ENCODE measurements at places on chromosomes 3 and 15. TPM values are rescaled to one million over a fixed set of nuclear protein-coding genes. Genes with fewer than 3 reads are reported as not detected.

- no peak overlapping the region for H3K27ac ChIP-seq
- no peak overlapping the region for H3K4me3 ChIP-seq
These were observed 566.1 kb downstream of the TBL1XR1 start for GRCh38 chr3:176631165-176631564.

Gene NCK1
- 45.7 TPM for total RNA-seq

Gene BCHE
- total RNA-seq: 2.9 TPM

Gene SERPINI2
- total RNA-seq: not detected

DNA sequence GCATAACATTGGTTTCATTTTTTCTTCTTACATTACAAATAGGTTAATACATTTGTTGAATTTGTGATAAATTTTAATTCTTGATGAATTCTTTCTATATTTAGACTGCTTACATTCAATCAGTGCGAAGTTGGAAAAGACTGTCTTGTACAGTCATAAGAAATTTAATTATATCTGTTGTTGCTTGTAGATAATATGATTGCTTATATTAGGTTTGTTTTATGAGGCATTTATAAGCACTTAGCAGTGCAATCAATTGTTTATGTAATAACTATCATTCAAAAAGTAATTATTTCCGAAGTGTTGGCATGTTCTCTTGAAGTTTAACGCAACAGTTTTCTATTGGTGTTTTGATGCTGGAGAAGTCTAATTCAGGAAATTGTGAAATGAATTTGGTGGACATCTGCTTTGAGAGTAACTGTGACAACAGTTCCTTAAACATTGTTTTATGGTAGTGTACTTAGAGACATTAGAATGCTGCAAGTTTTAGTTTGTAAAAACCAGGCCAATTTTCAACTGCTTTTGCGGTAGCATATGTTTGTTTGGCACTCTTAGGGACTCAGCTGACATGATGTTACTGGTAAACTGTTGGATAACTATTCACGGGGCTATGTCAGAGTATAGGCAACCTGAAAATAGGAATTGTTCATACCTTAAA lies 99.7 kb downstream of the NAALADL2 start:
- no peak overlapping the region for H3K4me3 ChIP-seq
- no peaks in the 10 kb centered on the region for H3K27me3 ChIP-seq
- H3K27ac ChIP-seq: no peak overlapping the region
- DNase-seq: no peak

GRCh38 chr15:89876396-89877082 lies 17.3 kb downstream of the AP3S2 start:
- no peaks in the 10 kb centered on the region for H3K4me1 ChIP-seq
- no peak overlapping the region for H3K27ac ChIP-seq
- peaks cover 20% of the 10 kb centered on the region for H3K36me3 ChIP-seq
- DNase-seq: no peak

- no peaks in the 10 kb centered on the region for H3K27me3 ChIP-seq
- H3K4me3 ChIP-seq: no peak overlapping the region
- no peak for DNase-seq
These were observed 54.2 kb upstream of the ACAD9 start for GRCh38 chr3:128825117-128825725.

- H3K4me3 ChIP-seq: no peak overlapping the region
- peaks cover 10% of the 10 kb centered on the region for H3K4me1 ChIP-seq
- H3K27ac ChIP-seq: no peak overlapping the region
- H3K36me3 ChIP-seq: no peaks in the 10 kb centered on the region
- DNase-seq: no peak
These were observed 39.9 kb upstream of the BDH1 start for GRCh38 chr3:197595470-197596185.

DNA sequence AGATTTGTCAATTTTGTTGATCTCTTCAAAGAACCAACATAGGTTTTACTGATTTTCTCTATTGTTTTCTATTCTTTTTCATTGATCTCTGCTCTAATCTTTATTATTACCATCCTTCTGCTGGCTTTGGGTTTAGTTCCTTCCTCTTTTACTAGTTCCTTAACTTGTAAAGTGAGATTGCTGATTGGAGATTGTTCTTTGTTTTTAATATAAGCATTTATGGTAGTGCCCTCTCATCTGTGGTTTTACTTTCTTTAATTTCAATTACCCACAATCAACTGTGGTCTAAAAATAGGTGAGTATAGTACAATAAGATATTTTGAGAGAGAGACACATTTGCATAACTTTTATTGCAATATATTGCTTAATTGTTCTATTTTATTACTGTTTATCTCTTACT lies 13.2 kb upstream of the CLRN1 start:
- DNase-seq: no peak
- no peaks in the 10 kb centered on the region for H3K4me1 ChIP-seq
- no peaks in the 10 kb centered on the region for H3K27me3 ChIP-seq
- H3K4me3 ChIP-seq: no peak overlapping the region
- H3K27ac ChIP-seq: no peak overlapping the region

DNA sequence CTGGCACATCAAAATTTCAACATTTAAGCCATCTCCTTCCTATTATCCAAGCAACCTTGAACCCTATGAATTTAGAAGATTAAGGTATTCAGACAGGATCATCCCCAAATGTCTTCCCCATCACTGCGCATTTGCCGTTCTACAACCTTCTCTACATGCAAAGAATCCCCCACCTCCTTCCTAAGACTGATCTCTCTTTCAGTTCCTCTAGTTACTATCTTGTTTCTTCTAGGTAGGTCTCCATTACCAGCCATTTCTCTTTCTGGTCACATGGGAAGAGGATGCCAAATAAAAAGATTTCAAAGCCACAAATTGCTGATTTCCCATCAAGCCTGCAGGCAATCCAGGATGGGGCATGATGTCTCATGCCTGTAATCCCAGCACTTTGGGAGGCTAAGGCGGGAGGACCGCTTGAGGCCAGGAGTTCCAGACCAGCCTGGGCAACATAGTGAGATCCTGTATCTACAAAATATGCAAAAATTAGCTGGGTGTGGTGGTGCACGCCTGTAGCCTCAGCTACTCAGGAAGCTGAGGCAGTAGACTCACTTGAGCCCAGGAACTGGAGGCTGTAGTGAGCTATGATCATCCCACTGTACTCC lies 29.7 kb upstream of the MTMR10 start:
- no peak overlapping the region for H3K4me3 ChIP-seq
- no peaks in the 10 kb centered on the region for H3K36me3 ChIP-seq
- no peaks in the 10 kb centered on the region for H3K27me3 ChIP-seq
- H3K27ac ChIP-seq: no peak overlapping the region
- DNase-seq: no peak

Gene AEN
- 18.4 TPM for total RNA-seq

- H3K4me3 ChIP-seq: no peak overlapping the region
- no peaks in the 10 kb centered on the region for H3K27me3 ChIP-seq
- H3K36me3 ChIP-seq: no peaks in the 10 kb centered on the region
- no peak overlapping the region for H3K27ac ChIP-seq
- H3K4me1 ChIP-seq: no peaks in the 10 kb centered on the region
- no peak for DNase-seq
These were observed 54.8 kb downstream of the BTD start for GRCh38 chr3:15656342-15656741.

DNA sequence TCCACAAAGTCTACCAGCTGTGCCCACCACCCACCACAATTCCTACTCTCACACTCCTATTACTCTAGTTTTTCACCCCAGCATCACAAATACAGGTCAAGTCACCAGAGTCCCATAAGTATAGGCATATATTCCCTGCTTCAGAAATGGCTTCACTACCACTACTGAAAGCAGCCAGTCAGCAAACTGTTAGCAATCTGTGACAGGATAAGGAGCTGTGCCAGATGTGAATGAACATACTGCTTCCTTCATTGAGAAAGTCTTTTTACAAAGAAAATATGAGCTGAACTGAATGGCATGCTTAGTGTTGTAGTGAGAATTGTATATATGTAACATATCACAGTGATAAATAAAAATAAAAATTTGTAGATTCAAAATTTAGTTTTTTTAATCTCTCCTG lies 76.8 kb downstream of the C3orf85 start:
- H3K4me1 ChIP-seq: no peaks in the 10 kb centered on the region
- no peaks in the 10 kb centered on the region for H3K27me3 ChIP-seq

GRCh38 chr3:25673738-25674298 lies 9.1 kb upstream of the TOP2B start:
- no peak overlapping the region for H3K27ac ChIP-seq
- no peaks in the 10 kb centered on the region for H3K36me3 ChIP-seq
- H3K27me3 ChIP-seq: no peaks in the 10 kb centered on the region
- no peak overlapping the region for H3K4me3 ChIP-seq
- no peak for DNase-seq

- peaks cover 9% of the 10 kb centered on the region for H3K4me1 ChIP-seq
- H3K36me3 ChIP-seq: no peaks in the 10 kb centered on the region
- DNase-seq: no peak
- no peaks in the 10 kb centered on the region for H3K27me3 ChIP-seq
- H3K27ac ChIP-seq: no peak overlapping the region
These were observed 13.0 kb upstream of the ALDH1A3 start for GRCh38 chr15:100866386-100867330.

DNA sequence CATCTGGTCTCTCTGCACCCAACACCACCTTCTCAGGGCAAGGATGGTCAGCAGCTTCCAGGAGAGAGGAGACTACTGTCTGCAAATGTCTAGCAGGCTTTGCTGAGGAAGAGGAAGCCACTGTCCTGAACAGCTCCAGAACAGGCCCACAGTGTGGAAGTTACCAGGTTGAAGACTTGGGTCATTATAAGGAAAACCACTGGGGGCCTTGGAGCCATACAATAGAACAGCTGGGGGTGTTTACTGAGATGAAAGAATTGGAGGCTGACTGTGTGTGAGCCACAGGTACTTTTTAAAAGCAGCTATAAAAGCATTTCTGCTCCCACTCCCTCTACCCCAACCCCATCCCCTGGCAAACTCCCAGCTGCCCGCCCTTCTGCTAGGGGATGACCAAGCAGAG lies 24.2 kb downstream of the SRGAP3 start:
- H3K36me3 ChIP-seq: no peaks in the 10 kb centered on the region
- no peaks in the 10 kb centered on the region for H3K27me3 ChIP-seq
- peaks cover 13% of the 10 kb centered on the region for H3K4me1 ChIP-seq
- no peak overlapping the region for H3K27ac ChIP-seq
- no peak overlapping the region for H3K4me3 ChIP-seq
- DNase-seq: no peak

DNA sequence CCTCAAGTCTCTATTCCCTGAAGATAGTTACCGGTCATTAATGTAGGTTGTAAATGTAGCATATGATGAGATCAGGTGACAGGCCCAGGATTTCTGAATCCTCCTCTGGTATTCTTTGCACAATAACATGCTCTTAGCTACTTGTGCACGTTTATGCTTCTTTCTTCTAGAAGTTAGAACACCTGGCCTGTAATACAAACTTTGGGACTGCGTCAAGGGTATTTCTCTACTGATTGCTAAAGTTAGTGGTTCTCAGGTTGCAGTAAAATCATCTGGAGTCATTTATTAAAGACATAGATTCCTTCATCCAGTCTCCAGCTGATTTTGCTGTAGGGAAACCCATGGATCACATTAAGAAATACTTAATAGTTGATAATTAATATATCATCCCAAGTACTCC lies 48.0 kb downstream of the UNC13C start:
- H3K4me3 ChIP-seq: no peak overlapping the region
- no peak for DNase-seq
- no peaks in the 10 kb centered on the region for H3K4me1 ChIP-seq
- H3K27me3 ChIP-seq: no peaks in the 10 kb centered on the region
- no peak overlapping the region for H3K27ac ChIP-seq

GRCh38 chr15:55742498-55742926 lies 440 bp downstream of the PRTG start:
- H3K27ac ChIP-seq: peak overlapping the region; percentile 52
- no peaks in the 10 kb centered on the region for H3K27me3 ChIP-seq
- H3K4me1 ChIP-seq: peaks cover 19% of the 10 kb centered on the region

Gene C3orf20
- total RNA-seq: 0.49 TPM

Gene MYRIP
- total RNA-seq: 7.4 TPM

Gene STRC
- total RNA-seq: 0.74 TPM

Gene SCAANT1
- not detected for total RNA-seq

Gene NOX5
- total RNA-seq: 0.74 TPM

- no peaks in the 10 kb centered on the region for H3K4me1 ChIP-seq
- no peaks in the 10 kb centered on the region for H3K27me3 ChIP-seq
- H3K4me3 ChIP-seq: no peak overlapping the region
- H3K36me3 ChIP-seq: no peaks in the 10 kb centered on the region
These were observed 353.5 kb downstream of the MCTP2 start for GRCh38 chr15:94584833-94585244.

DNA sequence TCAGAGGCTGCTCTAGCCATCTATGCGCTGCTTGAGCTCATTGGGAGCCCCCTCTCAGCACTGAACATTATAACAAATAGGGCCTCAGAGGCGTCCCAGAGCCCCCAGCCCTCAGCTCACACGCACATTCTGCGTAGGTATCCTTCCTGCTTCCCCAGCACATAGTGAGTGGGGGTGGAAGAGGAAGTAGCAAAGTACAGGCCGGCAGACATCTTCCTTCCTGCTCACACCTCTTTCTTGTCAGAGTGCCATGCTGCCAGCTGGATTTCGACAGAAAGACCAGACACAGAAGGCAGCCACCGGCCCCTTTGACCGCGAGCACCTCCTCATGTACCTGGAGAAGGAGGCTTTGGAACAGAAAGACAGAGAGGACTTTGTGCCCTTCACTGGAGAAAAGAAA lies 16.6 kb downstream of the TMOD2 start:
- no peak overlapping the region for H3K27ac ChIP-seq
- H3K27me3 ChIP-seq: no peaks in the 10 kb centered on the region
- H3K4me1 ChIP-seq: peaks cover 3% of the 10 kb centered on the region

Gene GRM7
- total RNA-seq: 2.0 TPM

DNA sequence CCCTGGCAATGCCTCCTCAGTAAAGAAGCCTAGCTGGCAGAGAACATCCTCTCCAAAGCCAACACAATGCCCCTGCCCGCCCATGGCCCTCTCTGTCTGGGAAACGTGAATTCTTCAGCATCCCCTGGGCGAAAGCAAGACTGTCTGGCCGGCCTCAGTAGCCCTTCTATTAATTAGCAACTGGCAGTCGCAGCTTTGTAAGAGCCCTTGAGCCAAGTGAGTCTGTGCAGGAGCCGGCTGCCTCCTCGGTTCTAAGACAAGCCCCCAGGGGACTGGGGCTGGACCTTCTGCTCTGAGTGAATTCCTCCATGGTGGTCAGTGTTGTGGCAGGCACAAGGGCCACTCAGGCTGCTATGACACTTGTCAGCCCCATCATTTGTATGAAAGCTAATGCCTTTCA lies 7.4 kb downstream of the HCN4 start:
- no peaks in the 10 kb centered on the region for H3K4me1 ChIP-seq
- H3K27ac ChIP-seq: no peak overlapping the region
- H3K4me3 ChIP-seq: no peak overlapping the region
- no peak for DNase-seq
- no peaks in the 10 kb centered on the region for H3K36me3 ChIP-seq
- H3K27me3 ChIP-seq: no peaks in the 10 kb centered on the region

DNA sequence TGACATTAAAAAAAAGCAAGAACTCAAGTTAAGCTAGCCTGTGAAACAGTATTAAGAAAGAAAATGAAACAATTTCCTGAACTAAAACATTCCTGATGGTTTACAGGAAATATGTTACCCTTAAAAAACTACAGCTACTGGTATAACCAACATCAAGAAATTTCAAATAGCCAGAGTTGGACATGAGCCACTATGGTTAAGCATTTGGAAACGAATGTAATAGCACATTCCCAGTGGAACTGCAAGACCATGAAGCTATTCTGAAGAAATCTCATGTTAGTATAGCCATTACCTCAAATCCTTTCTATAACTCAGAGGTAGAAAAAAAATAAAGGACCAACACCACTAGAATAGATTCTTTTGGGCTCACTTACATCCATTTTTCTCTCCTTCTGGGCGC lies 30.2 kb downstream of the CPNE4 start:
- no peaks in the 10 kb centered on the region for H3K36me3 ChIP-seq
- DNase-seq: no peak
- no peak overlapping the region for H3K4me3 ChIP-seq
- H3K4me1 ChIP-seq: no peaks in the 10 kb centered on the region
- H3K27ac ChIP-seq: no peak overlapping the region

GRCh38 chr3:30948426-30948825 lies 54.0 kb upstream of the GADL1 start:
- H3K36me3 ChIP-seq: no peaks in the 10 kb centered on the region
- H3K4me3 ChIP-seq: no peak overlapping the region
- no peaks in the 10 kb centered on the region for H3K4me1 ChIP-seq
- H3K27ac ChIP-seq: no peak overlapping the region

All from vagina (tissue), 2 donors.